ENCODE measurements at places on chromosomes 5 and 9.
A peak's percentile ranks its signal among the peaks of the same experiment; 100 is the strongest.

- DNase-seq = peak; percentile 47
Observed at GRCh38 chr5:53362521-53362941, 117.9 kb upstream of the FST start.

DNA sequence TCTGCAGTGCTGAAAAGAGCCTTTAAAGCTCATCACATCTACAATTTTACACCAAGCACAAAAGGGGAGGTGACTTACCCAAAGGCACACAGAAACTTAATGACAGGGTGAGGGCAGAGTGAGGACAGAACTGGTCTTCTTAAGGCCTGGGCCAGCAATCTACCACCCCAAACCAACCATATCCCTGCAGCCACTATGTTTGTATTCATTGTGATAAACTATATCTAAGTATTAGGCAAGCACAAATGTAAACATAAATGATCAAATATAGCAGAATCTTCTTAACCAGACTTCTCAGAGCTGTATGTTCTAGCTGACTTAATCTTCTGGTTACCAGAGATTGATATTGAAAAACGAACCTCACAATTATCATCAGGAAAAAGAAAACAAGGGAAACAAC is 47.9 kb upstream of the RNF38 start:
- DNase-seq = no peak

GRCh38 chr9:107213561-107214028 is 69.5 kb upstream of the RAD23B start:
- peak; percentile 96 for DNase-seq

DNA sequence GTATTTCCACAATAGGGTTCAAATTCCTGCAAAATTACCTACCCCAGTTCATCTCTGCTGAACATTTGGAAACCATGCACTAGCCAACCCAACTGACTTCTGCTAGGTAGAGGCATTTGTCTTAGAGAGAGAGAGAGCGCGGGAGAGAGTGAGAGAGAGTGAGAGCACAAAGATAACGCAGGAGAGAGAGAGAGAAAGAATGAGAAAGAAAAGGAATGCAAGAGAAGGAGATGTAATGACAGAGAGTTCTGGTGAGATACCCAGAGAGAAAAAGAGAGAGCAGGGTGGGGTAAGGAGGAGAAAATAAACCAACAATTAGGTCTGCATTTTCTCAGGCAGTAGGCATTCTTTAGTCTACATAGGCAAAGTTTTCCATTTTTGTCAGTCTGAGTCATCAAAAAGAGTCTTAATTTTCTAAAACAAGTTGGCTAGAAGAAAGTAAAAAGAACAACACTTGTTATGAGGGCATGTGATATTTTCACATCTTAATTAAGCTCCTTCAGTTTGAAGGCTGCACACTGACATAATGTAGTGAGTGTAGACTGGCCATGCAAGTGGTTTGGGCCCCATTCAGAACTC is 98.2 kb downstream of the MAP1B start:
- no peak for DNase-seq

DNA sequence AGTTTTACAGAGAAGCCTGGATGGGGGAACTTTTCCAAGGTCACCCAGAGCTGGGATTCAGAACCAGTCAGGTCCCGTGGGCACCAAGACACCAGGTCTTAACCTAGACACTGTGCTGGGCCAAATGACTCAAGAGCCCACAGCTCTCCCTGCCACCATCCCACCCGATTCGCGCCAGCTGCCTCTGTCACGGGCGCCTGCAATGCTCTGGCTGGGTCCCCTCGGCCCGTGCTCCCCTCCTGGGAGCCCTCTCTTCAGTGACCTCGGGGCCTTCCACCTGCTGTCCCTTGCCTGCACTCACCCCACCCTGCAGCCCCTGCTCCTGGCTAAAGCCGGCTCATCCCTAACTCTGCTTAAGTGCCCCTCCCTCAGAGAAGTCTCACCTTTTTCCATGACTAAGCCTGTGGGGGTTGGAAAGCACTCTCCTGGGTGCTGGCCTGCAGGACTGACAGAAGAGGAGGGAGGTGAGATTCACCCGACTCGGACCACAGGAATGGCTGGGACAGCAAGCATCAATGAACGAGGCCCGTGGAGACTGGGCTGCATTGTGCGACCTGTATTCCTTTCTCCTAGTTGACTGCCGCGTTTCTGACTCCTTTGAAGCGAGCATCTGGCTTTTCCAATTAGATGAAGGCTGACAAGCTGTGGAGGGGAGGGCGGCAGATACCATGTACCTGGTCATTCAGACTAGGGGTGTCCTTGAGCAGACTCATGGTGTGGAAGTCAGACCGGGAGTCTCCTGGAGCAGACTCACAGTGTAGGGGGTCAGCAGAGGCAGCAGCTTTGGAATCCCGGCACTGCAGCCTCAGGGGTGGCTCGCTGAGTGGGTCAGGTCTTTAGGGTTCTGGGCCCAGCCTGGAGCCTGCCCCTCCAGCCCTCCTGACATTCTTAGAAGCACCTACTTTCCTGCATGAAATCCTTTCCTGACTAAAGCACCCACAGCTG is 5.8 kb upstream of the IL4 start:
- no peak for DNase-seq

GRCh38 chr5:3373391-3373790 is 222.2 kb upstream of the IRX1 start:
- DNase-seq = no peak

GRCh38 chr9:109100543-109101201 is 19.1 kb downstream of the TMEM245 start:
- no peak for DNase-seq

DNA sequence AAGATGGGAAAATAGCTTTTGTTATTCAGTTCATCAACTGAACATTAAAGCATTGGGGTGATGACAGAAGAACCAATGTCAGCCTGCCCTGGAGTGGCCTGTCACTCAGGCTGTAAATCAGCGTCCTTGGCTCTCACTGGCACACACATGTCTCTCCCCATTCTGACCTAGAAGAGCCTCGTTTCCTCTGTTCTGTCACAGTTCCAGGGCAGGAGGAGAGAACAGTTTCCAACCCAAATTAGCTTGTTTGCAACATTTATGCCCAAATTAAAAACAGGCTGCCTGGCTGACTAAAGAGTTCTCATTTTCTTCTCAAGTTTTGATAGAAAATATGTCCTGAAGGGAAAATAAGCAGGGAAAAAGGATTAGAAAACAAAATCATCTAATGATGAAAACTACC is 520.1 kb downstream of the CHSY3 start:
- DNase-seq = no peak

GRCh38 chr5:39843767-39844166 is 419.0 kb upstream of the DAB2 start:
- no peak for DNase-seq

DNA sequence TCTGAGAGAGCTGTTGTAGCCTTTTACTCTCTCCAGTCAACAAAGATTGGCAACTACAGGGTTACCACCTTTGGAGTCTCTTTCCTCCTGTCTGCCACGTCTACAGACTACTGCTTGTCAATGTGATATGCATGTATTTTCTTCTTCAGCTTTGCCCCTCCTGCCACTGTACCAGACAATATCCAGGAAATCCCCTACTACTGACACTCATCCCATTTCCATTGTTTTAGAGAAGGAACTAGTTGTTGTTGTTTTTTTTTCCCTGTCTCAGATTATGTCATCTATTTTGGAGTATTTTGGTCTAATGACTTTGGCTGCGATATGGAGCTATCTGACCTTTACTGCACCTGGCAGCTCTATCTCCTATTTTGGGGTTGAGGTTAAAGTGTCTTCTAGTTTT is 50.1 kb upstream of the MACIR start:
- DNase-seq = no peak

GRCh38 chr5:54197018-54197417 is 113.4 kb downstream of the ARL15 start:
- DNase-seq = no peak

GRCh38 chr5:67407979-67408378 is 211.4 kb upstream of the CD180 start:
- no peak for DNase-seq

DNA sequence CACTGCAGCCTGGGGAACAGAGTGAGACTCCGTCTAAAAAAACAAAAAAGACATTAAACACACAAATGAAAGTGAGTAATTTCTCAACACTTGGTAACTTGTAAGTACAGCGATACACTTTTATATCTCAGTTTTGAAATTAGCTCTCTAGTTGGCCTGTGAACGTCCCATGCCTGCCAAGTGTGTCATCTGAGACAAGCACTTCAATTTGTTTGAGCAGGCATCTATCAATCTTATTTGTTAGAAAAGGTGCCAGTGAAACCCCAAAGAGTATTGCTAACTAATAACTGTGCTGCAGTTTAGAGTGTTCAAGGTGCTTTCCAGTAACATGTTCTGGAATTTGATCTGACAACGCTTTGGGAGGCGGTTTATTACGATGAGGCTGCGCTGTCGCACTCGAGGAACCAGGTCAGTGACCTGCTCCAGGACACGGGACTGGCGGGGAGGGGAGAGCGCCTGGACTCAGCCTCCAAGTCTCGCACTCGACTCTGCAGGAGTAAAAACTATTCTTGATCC is 1.1 kb upstream of the SPIN1 start:
- DNase-seq = no peak

DNA sequence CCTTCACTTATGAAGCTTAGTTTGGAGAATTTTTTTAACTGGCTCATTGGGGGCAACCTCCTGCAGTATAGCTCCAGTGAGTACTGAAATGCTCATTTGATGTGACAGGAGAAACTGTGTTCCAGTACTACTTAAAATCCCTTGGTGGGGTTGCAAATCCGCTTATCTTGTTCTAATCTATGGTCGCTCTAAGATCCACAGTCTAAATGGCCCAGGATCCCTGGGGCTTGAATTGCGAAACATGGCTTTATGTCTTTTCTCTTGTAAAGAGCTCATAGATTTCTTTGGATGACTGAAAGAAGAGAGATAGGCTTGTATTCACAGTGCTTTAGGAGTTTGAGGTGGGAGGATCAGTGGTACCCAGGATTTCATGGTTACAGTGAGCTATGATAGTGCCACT is 52.7 kb downstream of the ADAMTSL1 start:
- DNase-seq = no peak

DNA sequence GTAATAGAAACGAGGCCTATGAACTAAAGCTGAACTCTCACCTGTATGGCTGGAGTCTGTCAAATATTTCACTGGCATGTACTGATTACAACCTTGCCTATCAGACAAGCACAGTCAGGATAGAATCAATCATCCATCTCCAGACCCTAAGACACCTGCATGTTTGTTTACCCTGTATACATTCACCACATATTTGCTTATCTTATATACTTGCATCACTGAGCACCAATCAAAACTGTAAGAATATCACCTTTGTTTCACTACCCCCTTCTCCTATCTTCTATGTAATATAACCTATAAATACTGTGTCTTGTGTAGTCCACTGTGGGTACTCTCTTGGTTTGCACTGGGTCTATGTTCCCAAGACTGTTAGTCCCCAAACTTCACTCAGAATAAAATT is 1085.7 kb downstream of the TAF11L14 start:
- DNase-seq = no peak

DNA sequence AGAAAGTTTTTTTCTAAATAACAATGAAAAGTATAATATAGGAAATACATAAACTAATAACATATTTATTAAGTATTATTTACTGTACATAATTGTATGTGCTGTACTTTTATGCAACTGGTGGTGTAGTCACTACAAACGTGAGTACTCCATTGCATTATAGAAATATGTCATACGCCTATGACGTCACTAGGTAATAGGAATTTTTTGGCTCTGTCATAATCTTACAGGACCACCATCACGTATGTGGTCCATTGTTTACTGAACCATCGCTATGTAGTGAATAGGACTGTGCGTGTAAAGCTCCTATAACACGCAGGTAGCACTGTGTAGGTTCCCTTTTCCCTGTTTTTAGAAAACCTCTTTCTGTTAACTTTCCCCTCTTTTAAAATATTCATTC is 255.0 kb downstream of the SH3GL2 start:
- DNase-seq = no peak

Data from Daoy (cell line).